BJ (cell line): ENCODE measurements at places on chromosomes 7 and 10.

- DNase-seq: no peak
Observed at GRCh38 chr10:71608819-71609768, 110.5 kb downstream of the C10orf105 start.

DNA sequence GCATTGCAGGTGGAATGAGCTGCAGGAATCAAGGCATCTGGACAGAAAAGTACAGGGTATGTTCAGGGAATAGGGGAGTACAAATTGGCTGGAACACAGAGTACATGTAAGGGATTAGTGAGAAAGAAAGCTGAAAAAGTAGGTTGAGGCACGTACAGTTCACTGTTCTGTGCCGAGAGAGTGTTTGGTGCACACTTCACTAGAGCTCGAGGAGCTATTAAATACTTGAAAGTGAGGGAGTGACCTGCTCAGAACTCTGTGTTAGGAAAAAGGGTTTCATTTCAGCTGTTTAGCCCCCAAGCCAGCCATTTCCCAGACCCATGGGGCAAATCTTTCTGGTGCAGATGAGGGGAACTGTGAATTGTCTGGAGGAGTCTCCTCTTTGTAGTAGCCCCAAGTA, 115.2 kb downstream of the TBXAS1 start:
- DNase-seq: no peak

DNA sequence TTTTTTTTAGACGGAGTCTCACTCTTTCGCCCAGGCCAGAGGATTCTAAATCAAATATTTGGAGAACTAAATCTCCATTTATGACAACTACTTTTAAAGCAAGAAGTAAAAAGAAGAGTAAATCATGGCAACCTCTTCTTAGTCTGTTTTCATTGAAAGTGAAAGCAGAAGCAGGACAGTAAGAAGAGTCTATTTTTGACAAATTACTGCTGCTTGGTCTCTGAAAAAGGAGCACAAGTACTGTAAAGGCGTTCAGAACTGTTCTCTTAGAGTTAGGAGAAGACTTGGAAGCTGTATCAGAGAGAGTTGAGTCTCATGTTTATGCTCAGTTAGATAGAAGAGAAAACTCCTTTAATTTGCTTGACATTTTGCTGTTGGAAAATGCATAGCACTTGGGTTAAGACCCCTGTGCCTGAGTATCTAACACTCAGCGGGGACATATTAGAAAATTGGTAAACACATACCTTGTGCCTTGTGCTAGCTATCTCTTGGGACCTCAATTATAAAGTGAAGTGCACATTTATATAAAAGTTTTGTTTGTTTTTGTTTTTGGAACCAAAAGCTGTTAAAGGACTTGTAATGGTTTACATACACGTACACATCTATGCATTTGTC, 433.0 kb downstream of the ANKRD7 start:
- no peak for DNase-seq

- DNase-seq: no peak
Observed at GRCh38 chr7:55191926-55192692, 173.0 kb upstream of the LANCL2 start.

- no peak for DNase-seq
Observed at GRCh38 chr7:12729112-12729511, 41.7 kb downstream of the ARL4A start.

GRCh38 chr10:132415956-132416355, 19.0 kb downstream of the PWWP2B start:
- DNase-seq: no peak

GRCh38 chr10:129642427-129642826, 175.4 kb downstream of the MGMT start:
- DNase-seq: no peak

DNA sequence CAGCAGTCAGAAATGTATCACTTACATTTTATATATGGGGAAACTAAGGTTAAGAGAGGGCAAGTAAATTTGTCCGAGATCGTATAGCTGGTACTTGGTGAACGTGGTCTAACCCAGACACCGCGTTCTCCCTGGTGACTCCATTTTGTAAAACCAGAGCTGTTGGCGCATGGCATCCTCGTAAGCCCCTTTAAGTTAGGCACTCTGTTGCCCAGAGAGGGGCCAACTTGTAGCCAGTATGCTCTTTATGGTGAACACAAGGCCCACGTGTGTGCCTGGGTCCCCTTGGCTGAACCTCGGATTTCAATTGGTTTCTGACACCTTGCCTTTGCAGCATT, 39.7 kb upstream of the ZNF518A start:
- DNase-seq: no peak

DNA sequence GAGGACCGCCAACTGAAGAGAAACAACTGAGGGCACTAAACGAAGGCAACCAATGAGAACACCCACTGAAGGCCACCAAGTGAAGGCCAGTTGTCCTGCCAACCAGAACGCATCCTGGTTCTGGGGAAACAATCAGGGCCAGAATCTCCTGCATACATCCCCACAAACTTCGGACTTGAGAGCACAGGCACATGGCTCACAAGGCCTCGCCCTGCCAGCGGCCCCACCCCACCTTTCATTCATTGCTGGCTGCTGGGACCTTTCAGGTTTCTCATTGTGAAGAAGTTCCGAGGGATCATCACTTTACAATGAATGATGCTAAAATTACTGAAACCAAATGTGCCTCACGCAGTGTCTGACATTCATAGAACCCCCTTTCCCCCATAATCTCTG, 79.2 kb upstream of the ABI1 start:
- DNase-seq: no peak

DNA sequence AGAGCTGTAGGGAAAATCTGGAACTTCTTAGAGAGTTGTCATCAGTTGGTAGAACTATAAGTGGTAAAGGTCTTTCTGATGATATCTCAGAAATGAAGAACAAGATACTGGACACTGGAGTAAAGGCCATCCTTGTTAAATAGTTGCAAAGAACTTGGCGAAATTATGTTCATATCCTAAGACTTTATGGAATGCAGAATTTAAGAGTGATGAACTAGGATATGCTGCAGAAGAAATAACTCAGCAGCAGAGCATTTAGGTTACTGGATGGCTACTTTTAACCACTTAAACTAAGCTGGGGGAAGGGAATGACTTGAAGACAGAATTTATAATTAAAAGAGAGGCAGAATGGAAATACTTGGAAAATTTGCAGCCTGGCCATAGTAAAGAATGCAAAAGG, 23.7 kb downstream of the PTEN start:
- no peak for DNase-seq

DNA sequence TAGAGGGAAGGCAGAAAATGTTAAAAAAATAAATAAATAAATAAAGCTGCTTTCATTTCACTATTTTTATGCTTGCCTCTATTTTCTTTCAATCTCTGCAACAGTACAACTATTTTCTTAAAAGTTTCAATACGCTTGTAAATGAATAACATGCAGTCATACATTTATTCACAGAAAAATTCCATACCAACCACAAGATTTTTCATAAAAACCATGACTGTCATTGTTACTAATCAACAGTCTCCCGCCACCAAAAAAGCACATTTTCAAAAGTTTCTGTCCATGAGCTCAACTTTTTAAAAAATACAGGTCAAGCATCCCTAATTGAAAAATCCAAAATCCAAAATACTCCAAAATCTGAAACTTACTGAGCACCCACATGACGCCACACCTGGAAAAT, 5.3 kb downstream of the PARD3 start:
- no peak for DNase-seq

- DNase-seq: no peak
Observed at GRCh38 chr7:31029251-31030042, 22.7 kb upstream of the ADCYAP1R1 start.

- no peak for DNase-seq
Observed at GRCh38 chr7:28961972-28962371, 3.8 kb upstream of the TRIL start.
